AG04449 (cell line): ENCODE measurements at places on chromosomes 1 and 21.
A peak's percentile ranks its signal among the peaks of the same experiment; 100 is the strongest.

GRCh38 chr1:198462365-198463019 lies 78.0 kb downstream of the ATP6V1G3 start:
- no peak for DNase-seq

DNA sequence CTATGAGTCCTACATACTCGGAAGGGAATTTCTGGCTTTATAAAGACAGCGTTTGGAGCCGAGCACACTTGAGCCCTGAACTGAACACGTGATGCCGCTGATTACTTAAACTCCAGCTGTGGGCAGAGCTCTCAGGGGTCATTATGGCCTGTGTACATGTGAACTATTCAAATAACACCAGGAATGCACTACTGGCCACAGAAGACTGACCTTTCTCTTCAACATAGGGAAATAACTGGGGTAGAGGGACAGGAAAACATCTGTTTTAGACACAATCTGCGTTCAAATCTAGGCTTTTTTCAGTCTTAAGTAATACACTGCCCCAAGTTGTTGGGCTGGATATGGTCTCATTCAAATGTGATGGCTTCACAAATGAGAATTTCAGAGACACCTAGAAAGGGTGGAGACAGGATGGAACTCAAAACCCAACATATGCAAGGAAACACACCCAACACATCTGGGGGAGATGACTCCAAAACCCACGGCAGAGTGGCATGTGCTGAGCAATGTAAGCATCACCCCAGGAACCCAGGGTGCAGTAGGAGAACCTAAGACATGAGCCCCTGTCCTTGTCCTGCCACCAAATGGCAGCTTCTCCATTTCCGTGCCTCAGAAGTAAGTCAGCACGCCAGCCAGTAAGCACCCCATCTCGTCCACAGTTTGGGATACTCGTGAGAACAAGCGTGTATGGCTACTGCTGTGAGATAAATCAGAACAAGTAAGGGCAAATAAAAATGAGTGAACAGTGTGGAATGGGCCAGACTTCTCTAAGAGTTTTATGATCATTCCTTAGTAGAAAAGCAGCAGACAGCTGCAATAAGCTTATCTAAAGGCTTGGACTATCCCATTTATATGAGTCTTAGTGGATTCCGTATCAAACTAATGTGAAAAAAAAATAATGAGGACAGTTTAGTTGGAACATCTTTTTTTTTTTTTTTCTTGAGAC lies 24.9 kb downstream of the NID1 start:
- DNase-seq: no peak

- DNase-seq: no peak
Observed at GRCh38 chr21:35606578-35606977, 453.7 kb downstream of the SETD4 start.

GRCh38 chr1:41846625-41847405 lies 71.9 kb downstream of the HIVEP3 start:
- no peak for DNase-seq

- peak; percentile 24 for DNase-seq
Observed at GRCh38 chr1:117612517-117613248, 6.8 kb downstream of the TENT5C start.

- no peak for DNase-seq
Observed at GRCh38 chr1:230394134-230394533, 32.0 kb downstream of the PGBD5 start.

- DNase-seq: no peak
Observed at GRCh38 chr1:30272277-30273020, 450.9 kb downstream of the MATN1 start.

DNA sequence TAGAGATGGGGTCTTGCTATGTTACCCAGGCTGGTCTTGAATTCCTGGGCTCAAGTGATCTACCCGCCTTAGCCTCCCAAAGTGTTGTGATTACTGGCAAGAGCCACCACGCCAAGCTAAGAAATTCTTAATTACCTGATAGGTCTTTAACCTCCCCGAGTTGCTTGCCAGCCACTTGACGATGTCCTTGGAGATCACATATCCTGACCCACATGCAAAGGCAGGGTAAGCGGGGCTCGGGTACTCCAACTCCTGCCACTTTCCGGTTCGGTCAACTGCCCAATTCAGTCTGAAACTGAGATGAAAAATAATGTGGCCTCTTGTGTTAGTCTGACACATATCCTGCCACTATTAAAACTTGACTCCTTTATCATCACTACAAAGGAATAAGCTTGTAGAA lies 50.2 kb downstream of the B3GALNT2 start:
- DNase-seq: no peak

- no peak for DNase-seq
Observed at GRCh38 chr1:240415532-240415931, 196.4 kb downstream of the GREM2 start.

GRCh38 chr1:183877053-183877720 lies 72.3 kb downstream of the RGL1 start:
- no peak for DNase-seq

- no peak for DNase-seq
Observed at GRCh38 chr1:67339623-67340343, 32.1 kb downstream of the IL12RB2 start.

- DNase-seq: no peak
Observed at GRCh38 chr21:30206551-30207251, 9.2 kb downstream of the CLDN8 start.

GRCh38 chr1:20426923-20427322 lies 59.1 kb downstream of the CAMK2N1 start:
- DNase-seq: peak; percentile 65

GRCh38 chr1:10979483-10979920 lies 33.0 kb upstream of the TARDBP start:
- no peak for DNase-seq

DNA sequence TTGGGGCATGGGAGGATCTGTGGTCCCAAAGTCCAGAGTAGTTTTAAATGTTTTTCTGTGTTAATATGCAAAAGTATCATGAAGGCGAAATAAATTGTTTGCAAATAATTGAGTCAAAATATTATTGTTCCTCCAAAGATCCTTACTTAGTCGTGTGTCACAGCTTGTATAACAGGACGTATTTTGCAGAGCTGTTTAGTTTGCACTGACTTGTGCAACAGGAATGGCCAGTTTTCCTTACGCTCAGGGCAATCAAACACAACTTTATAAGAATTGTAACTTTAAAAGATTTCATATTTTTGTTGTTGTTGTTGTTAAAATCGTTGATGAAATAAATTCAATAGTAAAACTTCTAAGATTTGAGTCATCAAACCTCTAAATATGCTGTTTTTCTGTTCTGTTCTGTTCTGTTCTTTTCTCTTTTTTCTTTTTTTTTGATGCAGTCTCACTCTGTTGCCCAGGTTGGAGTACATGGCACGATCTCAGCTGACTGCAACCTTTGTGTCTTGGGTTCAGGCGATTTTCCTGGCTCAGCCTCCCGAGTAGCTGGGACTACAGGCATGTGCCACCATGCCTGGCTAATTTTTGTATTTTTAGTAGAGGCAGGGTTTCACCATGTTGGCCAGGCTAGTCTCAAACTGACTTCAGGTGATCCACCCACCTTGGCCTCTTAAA lies 60.6 kb downstream of the UCK2 start:
- DNase-seq: no peak

GRCh38 chr1:230682882-230683610 lies 30.9 kb downstream of the AGT start:
- DNase-seq: peak; percentile 26

DNA sequence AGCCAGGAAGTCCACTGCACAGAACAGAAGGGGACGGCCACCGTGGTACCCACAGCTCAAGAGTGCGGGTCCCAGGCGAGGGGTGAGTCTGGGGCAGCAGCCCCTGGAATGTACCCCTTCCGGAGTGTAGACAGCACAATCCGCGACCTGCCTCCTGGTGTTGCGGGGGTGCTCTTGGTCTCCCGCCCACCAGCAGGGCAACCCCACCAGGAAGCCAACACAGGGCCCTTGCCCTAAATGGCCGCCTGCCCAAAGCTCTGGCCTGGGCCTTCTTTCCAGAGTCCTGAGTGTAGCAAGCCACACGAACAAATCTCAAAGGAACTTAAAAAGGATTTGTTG lies 1.1 kb upstream of the SLC19A1 start:
- no peak for DNase-seq

GRCh38 chr1:203251466-203251865 lies 22.0 kb upstream of the CHIT1 start:
- DNase-seq: no peak

- DNase-seq: no peak
Observed at GRCh38 chr1:61056196-61056572, 26.2 kb upstream of the NFIA start.

DNA sequence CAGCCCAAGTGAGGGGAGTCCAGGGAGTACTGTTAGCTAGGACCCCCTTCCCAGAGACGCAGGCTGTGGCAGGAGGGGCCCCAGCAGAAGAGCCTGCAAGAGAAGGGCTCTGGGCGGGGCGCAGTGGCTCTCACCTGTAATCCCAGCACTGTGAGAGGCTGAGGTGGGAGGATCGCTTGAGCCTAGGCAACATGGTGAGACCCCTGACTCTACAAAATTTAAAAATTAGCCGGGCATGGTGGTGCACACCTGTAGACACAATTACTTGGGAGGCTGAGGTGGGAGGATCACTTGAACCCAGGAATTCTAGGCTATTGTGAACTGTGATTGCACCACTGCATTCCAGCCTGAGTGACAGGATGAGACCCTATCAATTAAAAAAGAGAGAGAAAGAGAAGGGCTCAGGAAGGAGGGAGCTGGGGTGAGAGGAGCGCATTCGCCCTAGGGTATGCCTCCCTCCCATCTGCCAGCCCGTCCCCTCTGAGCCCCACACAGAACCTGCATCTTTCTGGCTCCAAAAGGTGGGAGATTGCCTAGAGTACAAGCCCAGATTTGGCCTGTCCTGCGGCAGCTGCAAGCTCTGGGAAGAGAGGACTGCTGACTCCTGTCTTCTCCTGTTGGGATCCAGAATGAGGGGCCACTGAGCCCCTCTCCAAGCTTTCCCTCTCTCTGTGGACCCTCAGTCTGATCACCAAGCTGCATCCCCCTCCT lies 3.6 kb downstream of the KCNQ4 start:
- DNase-seq: no peak

DNA sequence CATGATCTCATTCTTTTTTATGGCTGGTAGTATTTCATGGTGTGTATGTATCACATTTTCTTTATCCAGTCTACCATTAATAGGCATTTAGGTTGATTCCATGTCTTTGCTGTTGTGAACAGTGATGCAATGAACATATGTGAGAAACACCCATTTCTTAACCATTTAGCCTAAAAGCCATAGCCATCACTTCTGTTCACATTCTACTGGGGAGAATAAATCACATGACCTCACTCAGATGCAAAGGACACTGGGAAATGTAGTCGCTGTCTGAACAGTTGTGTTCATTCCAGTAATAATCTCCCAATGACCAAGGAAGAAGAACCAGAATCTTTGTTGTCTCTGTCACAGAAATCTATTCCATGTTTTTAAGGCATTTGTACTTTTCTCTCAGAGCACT lies 15.1 kb upstream of the PLA2G2E start:
- DNase-seq: no peak

- no peak for DNase-seq
Observed at GRCh38 chr1:116379057-116379630, 6.1 kb downstream of the ATP1A1 start.

DNA sequence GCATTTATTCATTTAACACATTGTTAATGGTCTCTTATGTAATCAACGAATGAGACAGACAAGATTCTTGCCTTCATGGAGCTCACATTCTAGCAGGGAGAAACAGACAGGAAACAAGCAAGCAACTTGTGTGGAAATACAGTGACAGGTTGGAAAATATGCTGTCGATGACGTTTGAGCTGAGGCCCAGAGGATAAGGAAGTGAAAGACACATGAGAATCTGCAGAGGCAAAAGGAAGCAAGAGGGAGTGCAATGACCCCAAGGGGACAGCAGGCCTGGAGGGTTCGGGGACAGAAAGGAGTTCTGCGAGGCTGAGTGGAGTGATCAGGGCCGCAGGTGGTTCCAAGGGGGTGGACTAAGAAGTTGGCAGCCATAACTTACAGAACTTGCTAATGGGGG lies 60.6 kb upstream of the AKT3 start:
- no peak for DNase-seq

GRCh38 chr21:40967771-40968170 lies 120.8 kb upstream of the DSCAM start:
- DNase-seq: no peak

- no peak for DNase-seq
Observed at GRCh38 chr1:171576144-171576543, 45.9 kb upstream of the MYOCOS start.

- DNase-seq: no peak
Observed at GRCh38 chr1:27527223-27527889, 37.4 kb upstream of the WASF2 start.

DNA sequence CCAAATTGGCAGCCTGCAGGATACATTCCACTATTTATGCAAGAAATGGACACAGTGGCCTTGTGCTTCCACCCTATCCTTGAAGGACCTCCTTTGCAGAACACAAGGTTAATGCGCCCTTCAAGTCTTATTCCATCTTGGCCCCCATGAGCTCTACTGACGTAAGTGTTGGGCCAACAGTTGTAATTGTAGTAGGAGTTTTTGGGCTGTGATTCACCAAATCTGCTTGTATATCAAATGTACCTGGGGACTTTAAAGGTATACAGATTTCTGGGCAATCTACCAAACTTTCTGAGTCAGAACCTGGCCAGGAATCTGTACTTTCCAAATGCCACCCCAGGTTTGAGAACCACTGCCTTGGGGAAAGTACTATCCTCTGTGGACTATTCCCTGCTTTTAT lies 100.9 kb upstream of the MARK1 start:
- DNase-seq: no peak

DNA sequence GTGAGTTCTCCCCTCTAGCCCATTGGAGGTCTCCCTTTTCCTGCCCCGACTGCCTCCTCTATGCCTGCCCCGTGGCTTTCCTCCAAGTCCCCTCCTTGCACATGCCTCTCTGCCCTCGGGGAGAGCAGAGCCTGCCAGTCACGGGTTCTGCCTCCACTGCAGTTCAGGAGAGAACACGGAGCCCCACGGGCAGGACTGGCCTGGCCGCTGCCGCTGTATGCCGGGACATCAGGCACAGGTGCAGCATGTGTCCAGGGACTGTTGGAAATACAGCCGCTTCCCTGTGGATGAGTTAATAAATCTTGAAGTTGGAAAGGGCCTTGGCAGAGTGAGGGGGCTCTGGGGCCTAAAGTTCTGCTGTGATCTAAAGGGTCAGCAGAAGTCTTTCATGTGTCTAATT lies 676.6 kb downstream of the MATN1 start:
- no peak for DNase-seq

DNA sequence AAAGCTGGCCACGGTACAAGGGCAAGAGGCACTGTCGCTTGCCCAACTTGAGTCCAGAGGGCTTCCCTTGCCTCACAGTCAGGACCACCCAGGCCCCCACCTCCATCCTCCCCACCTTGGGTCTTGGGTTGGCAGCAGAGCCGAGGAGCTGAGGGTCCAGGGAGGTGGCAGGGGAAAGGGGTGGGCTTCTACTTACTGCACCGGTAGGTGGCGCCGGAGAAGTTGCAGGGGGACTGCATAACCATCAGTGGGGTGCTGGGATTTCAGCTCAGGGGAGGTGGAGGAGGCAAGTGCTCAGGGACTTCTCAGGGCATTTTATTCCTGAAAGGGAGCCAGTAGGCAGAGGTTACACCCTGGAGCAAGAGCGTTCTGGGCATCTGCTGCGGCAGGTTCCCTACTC lies 44.0 kb downstream of the TRIM62 start:
- DNase-seq: no peak

GRCh38 chr21:36446301-36446700 lies 33.6 kb downstream of the CLDN14 start:
- no peak for DNase-seq
